ENCODE measurements at places on chromosomes 2 and 18. TPM values are rescaled to one million over a fixed set of nuclear protein-coding genes. Genes with fewer than 3 reads are reported as not detected.

- DNase-seq = peak; percentile 84
- H3K4me1 ChIP-seq = no peaks in the 10 kb centered on the region
- peak overlapping the region; percentile 43 for H3K27ac ChIP-seq
- no peak overlapping the region for H3K4me3 ChIP-seq
- no peaks in the 10 kb centered on the region for H3K27me3 ChIP-seq
Observed at GRCh38 chr2:9318461-9319337, 104.6 kb downstream of the ITGB1BP1 start.

Gene CFC1
- polyA plus RNA-seq = not detected

DNA sequence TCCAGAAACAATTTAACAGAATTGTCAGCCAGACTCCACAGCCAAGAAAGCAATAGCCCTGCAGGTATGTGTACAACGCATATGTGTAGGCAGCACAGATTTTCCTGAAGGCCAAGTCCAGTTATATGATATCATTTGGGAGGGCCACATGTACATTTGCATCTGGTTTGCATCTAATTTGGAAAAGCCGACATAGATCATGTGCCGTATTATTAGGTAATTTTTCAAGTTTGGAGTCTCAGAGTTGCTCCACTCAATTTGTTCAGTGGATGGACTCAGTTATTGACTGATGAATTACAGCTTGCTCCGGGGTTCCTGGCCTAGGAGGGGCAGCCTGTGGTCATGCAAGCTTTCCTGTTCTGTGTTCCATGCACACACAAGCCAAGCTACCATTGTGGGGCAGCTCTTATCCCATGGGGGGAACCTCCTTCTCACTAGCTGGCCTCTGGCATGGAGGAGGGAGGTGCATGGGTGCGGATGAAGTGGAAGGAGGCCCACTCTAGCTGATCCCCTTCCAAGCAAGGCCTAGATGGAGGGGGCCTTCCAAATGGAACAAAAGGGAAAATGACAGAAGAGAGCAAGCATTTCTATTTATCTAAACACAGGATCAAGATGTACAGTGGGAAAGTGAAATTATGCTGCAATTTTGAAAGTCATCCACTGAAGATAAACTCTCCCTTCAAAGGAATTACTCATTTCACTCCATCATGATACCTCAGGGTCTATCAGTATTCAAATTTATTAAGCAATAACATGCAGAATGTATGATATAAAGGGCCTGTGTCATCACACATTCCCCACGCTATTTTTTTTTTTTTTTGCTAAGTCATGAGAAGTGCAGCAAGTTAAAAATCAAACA is 202.6 kb upstream of the SMAD2 start:
- no peak overlapping the region for H3K27ac ChIP-seq
- H3K27me3 ChIP-seq = no peaks in the 10 kb centered on the region
- DNase-seq = no peak
- H3K36me3 ChIP-seq = no peaks in the 10 kb centered on the region

Gene ATP6V1B1
- polyA plus RNA-seq = 3.1 TPM

GRCh38 chr2:213080969-213081617 is 70.3 kb downstream of the IKZF2 start:
- H3K4me1 ChIP-seq = no peaks in the 10 kb centered on the region
- H3K27me3 ChIP-seq = no peaks in the 10 kb centered on the region
- no peaks in the 10 kb centered on the region for H3K36me3 ChIP-seq

DNA sequence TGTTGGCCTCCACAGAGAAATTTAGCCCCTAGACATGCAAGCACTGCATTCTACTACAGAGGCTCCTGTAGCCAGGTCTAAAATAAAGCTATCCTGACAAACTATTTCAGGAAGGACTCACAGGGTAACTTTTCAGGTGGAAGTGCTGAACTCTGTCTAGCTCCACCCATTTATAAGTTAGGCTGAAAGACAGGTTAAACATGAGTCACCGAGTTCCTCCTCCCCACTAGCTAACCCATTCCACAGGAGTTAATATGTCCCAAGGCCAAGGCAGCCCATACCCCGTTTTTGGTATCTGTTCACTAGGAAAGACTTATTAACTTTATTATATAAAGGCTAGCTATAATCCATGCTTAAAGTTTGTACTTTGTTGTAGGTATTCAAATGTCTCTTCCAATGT is 3.5 kb downstream of the CWC22 start:
- no peaks in the 10 kb centered on the region for H3K36me3 ChIP-seq
- H3K27ac ChIP-seq = no peak overlapping the region
- H3K4me3 ChIP-seq = no peak overlapping the region
- peaks cover 10% of the 10 kb centered on the region for H3K4me1 ChIP-seq

- DNase-seq = no peak
- H3K27ac ChIP-seq = no peak overlapping the region
- no peaks in the 10 kb centered on the region for H3K27me3 ChIP-seq
- peaks cover 4% of the 10 kb centered on the region for H3K4me1 ChIP-seq
- no peaks in the 10 kb centered on the region for H3K36me3 ChIP-seq
- no peak overlapping the region for H3K4me3 ChIP-seq
Observed at GRCh38 chr2:19847486-19847885, 54.3 kb downstream of the TTC32 start.

- H3K4me1 ChIP-seq = no peaks in the 10 kb centered on the region
- DNase-seq = no peak
Observed at GRCh38 chr2:236415684-236416444, 151.7 kb upstream of the ASB18 start.

DNA sequence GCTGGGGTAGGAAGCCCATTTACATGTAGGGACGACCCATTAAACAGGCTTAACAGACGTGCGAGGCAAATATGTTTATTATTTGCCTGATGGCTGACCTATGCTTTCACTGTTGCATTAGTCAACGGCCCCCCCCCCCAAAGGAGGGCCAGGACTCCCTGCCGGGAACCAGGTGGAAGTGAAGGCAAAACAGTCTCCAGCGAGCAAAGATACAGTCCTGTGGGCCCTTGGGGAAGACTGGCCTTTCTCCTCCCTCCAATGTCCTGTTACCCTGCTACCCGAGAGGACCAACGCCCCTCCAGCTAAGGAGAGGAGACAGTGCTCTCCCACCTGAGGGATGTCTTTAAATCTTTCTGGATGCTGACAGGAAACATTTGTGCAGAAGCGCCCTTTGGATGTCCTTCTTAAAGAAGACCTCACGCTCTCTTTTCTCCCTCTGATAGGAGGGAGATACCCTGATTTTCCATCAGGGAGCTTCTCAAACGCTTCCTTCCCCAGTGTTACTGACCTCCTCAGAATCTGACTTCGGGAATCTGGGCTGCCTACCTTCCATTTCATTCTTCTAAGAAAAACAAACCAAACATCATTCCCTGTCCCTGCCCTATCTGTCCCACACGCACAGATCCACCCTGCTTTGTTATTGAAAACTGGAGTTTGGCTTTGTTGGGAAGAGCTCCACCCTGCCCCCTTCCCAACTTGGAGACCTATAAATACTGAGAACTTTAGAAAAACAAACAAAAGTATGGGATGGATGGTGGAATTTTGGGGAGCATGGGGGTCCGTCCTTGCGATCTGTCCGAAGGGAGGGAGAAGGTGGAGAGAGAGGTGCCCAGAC is 135.9 kb upstream of the SIX3 start:
- H3K4me3 ChIP-seq = no peak overlapping the region
- H3K4me1 ChIP-seq = no peaks in the 10 kb centered on the region
- no peaks in the 10 kb centered on the region for H3K27me3 ChIP-seq
- DNase-seq = no peak
- H3K27ac ChIP-seq = no peak overlapping the region

GRCh38 chr2:118856978-118857676 is 9.7 kb upstream of the EN1 start:
- no peaks in the 10 kb centered on the region for H3K36me3 ChIP-seq
- H3K4me3 ChIP-seq = no peak overlapping the region
- H3K4me1 ChIP-seq = no peaks in the 10 kb centered on the region
- H3K27me3 ChIP-seq = no peaks in the 10 kb centered on the region
- no peak for DNase-seq
- H3K27ac ChIP-seq = no peak overlapping the region

Gene RAPH1
- 6.4 TPM for polyA plus RNA-seq

- no peak overlapping the region for H3K4me3 ChIP-seq
- no peaks in the 10 kb centered on the region for H3K27me3 ChIP-seq
- H3K27ac ChIP-seq = no peak overlapping the region
- no peaks in the 10 kb centered on the region for H3K36me3 ChIP-seq
- no peaks in the 10 kb centered on the region for H3K4me1 ChIP-seq
Observed at GRCh38 chr2:100071335-100072043, 70.9 kb downstream of the AFF3 start.

Gene ZCCHC2
- 6.9 TPM for polyA plus RNA-seq

Gene ZC3H6
- polyA plus RNA-seq = 3.5 TPM

DNA sequence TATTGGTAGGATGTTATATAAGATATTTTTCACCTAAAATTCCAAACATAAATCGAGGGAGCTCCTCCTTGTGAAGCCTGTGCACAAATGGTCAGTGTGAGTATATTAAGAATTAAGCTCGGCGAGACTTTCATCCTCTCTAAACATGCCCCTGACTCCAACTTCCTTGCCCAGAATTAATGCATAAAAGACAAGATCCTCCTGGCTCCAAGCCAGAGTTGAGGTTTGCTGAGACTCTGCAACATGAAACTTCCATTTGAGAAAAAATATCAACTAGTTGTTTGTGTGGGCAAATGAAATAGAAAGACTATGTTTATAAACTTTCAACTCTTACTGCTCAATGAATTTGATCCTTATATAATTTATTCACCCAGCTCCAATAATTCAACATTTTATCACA is 68.1 kb downstream of the CCDC178 start:
- no peak overlapping the region for H3K27ac ChIP-seq
- no peaks in the 10 kb centered on the region for H3K4me1 ChIP-seq
- no peak overlapping the region for H3K4me3 ChIP-seq
- H3K27me3 ChIP-seq = no peaks in the 10 kb centered on the region
- DNase-seq = no peak

Gene GEN1
- polyA plus RNA-seq = 1.5 TPM

DNA sequence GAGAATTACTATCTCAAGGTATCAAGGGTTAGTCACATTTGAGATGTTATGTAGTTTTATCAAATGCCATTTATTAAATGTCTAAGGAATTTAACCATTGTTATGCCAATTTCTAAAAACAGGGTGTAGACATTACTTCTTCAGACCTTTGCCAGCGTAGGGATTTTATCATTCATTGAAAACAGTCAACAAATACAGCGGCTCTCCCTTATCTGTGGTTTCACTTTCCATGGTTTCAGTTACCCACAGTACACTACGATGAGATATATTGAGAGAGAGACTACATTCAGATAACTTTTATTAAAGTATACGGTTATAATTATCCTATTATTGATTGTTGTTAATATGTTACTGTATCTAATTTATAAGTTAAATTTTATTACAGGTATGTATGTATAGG is 234.7 kb downstream of the TMX3 start:
- H3K27me3 ChIP-seq = no peaks in the 10 kb centered on the region
- H3K4me3 ChIP-seq = no peak overlapping the region
- no peak for DNase-seq
- no peak overlapping the region for H3K27ac ChIP-seq
- no peaks in the 10 kb centered on the region for H3K4me1 ChIP-seq
- H3K36me3 ChIP-seq = no peaks in the 10 kb centered on the region

Gene CAPG
- polyA plus RNA-seq = 24.9 TPM

- no peak for DNase-seq
- H3K4me1 ChIP-seq = no peaks in the 10 kb centered on the region
- no peaks in the 10 kb centered on the region for H3K36me3 ChIP-seq
- no peaks in the 10 kb centered on the region for H3K27me3 ChIP-seq
Observed at GRCh38 chr18:72867746-72868584, at the start of gene NETO1. Gene NETO1, minus strand, starts transcription at chr18:72867987. Its CDS starts 696 bp downstream, at chr18:72867291.

Gene TTR
- polyA plus RNA-seq = 0.51 TPM

DNA sequence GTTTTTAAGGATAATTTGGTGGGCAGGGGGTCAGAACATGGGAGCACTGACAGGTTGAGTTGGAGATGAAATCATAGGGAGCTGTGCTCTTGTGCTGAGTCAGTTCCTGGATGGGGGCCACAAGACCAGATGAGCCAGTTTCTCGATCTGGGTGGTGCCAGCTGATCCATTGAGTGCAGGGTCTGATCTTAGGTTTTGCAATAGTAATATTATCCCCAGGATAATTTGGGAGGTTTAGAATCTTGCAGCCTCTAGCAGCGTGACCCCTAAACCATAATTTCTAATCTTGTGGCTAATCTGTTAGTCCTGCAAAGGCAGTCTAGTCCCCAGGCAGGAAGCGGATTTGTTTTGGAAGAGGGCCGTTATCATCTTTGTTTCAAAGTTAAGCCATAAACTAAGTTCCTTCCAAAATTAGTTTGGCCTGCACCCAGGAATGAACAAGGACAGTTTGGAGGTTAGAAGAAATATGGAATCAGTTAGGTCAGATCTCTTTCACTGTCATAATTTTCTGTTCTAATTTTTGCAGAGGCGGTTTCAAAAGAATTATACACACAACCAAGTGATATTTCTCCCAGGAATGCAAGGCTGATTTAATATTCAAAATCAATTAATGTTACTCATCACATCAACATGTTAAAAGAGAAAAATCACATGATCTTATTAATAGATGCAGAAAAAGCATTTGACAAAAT is 23.0 kb downstream of the DBI start:
- H3K27ac ChIP-seq = no peak overlapping the region
- no peak overlapping the region for H3K4me3 ChIP-seq
- no peaks in the 10 kb centered on the region for H3K27me3 ChIP-seq
- no peaks in the 10 kb centered on the region for H3K36me3 ChIP-seq
- no peak for DNase-seq

GRCh38 chr2:101341901-101342624 is 33.6 kb upstream of the RNF149 start:
- H3K27me3 ChIP-seq = no peaks in the 10 kb centered on the region
- H3K36me3 ChIP-seq = no peaks in the 10 kb centered on the region
- H3K4me3 ChIP-seq = no peak overlapping the region
- no peak overlapping the region for H3K27ac ChIP-seq
- H3K4me1 ChIP-seq = no peaks in the 10 kb centered on the region

Gene ATOH8
- 78.8 TPM for polyA plus RNA-seq

Gene ATP6V1C2
- 0.13 TPM for polyA plus RNA-seq

DNA sequence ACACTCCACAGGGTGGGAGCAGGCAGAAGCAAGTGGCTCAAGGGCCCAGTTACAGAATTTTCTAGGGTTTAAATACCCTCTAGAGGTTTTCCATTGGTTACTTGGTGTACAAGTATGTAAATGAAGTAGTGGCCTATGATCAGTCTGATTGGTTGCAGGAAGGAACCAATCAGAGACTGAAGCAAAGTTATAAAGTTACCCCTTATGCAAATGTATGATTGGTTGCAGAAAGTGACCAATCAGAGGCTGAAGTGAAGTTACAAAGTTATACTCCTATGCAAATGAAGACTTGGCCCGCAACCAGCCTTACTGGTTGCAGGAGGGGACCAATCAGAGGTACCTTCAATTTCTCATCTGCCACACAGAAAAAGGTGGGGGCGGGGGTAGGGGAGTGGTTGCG is 154.6 kb downstream of the INO80D start:
- H3K4me3 ChIP-seq = no peak overlapping the region
- H3K27ac ChIP-seq = no peak overlapping the region
- H3K27me3 ChIP-seq = no peaks in the 10 kb centered on the region
- H3K4me1 ChIP-seq = no peaks in the 10 kb centered on the region
- H3K36me3 ChIP-seq = no peaks in the 10 kb centered on the region

Gene PID1
- 66.5 TPM for polyA plus RNA-seq

- no peak overlapping the region for H3K27ac ChIP-seq
- no peak for DNase-seq
- H3K4me1 ChIP-seq = no peaks in the 10 kb centered on the region
- H3K27me3 ChIP-seq = no peaks in the 10 kb centered on the region
Observed at GRCh38 chr2:3117650-3118216, 259.9 kb downstream of the EIPR1 start.

Gene CABYR
- polyA plus RNA-seq = not detected
